Occipital lobe (tissue), 3 donors: ENCODE measurements at places on chromosomes 1 and 21.

GRCh38 chr1:119652587-119652986 is 4.5 kb upstream of the ZNF697 start:
- no peak for DNase-seq

DNA sequence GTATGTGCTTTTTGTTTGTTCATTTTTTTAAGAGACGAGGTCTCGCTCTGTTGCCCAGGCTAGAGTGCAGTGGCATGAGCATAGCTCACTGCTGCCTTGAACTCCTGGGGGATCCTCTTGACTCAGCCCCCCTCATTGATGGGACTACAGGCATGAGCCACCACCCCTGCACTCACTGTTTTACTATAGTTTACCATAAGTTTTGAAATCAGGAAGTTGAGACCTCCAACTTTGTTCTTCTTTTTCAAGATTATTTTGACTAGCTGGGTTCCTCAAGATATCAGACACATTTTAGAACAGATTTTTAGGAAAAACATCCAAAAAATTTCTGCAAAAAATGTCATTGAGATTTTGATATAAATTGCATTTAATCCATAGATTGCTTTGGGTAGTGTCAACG is 120.4 kb upstream of the FGGY start:
- no peak for DNase-seq

- DNase-seq: no peak
Observed at GRCh38 chr1:87986130-87986866, 657.6 kb downstream of the LMO4 start.

DNA sequence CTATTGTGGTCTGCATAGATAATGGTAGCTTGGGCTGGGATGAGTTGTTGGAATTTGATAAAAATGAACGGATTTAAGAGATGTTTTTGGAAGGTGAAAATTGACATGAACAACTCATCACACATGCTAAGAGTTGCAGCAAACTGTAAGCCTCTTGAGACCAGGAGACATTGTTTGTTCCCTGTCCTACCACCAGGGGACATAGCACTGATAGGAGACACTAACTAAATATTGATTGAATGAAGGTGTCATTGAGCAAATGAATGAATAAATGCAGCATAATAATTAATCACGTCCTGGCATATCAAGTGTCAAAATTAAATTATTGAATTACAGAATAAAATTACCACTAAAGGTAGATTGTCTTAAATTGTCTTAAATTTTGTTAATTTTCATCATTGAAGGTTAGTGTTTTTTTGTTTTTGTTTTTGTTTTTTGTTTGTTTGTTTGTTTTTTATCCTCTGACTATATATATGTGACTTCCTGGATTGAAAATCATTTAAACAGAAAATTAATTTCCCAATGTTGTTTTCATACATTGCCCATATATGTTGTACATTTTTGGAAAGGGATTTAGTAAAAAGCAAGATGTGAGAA is 285.3 kb upstream of the C1orf105 start:
- no peak for DNase-seq

GRCh38 chr1:22662318-22662717 is 9.3 kb downstream of the C1QB start:
- DNase-seq: no peak

- no peak for DNase-seq
Observed at GRCh38 chr1:214658785-214659184, 55.8 kb downstream of the CENPF start.

DNA sequence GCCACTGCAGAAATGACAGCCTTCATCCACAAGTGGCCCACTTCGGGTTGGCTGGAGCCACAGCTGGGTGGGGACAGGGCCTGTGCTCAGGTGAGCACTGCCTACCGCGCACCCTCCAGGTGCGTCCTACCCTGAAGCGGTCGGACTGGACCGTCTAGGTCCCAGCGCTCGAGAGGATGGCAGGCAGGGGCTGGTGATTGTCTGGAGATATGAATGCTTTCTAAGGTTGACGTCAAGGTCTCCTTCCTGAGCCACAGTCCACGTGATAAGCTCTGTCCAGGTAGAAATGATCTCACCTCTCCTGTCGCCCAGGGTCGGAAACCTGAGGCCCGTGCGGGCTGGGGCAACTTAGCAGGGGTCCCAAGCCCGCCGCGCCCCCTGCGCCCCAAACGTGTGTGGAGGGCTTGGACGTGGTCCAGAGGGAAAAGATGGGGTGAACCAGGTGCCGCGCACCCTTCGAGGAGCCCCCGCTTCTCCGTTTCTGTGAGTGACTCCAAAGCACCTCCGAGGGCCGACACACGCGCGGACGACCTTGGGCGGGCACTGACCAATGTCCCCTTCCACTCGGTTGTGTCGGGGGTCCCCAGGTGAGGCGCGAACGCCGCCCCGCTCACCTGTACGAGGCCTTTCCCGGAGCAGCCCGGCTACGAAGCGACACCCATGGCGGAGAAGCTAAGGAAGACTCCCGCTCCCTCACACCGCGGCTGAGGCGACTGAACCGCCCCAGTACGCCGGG is 853 bp upstream of the DOP1B start:
- DNase-seq: no peak

GRCh38 chr1:46285730-46286477 is 17.5 kb downstream of the LRRC41 start:
- DNase-seq: no peak

DNA sequence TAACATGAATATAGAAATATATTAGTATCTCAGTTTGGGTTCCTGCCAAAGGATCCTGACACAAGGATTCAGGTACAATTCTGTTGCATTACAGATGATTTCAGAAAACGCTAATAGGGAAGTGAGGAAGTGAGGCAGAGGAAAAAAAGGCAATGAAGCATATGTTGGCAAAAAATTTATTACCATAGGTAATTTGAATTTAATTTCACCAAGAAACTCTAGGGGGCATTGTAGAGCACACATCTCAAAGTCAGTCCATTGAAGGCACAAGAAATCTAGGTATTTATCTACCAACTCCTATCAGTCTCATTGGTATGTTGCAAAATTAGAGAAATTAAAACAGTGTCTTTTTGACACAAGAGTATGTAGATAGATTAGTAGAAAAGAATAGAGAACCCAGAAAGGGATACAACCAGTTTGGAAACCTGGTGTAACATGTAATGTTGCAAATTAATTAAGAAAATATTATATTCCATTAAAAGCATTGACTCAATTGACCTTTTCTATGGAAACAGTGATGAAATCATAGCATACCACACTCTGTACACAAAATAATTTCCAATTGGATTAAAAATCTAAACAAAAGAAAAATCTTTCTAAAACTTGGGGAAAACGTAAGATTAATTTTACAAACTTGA is 104.9 kb upstream of the SNX7 start:
- no peak for DNase-seq

- DNase-seq: no peak
Observed at GRCh38 chr21:22351076-22351475, 1352.9 kb downstream of the NCAM2 start.

DNA sequence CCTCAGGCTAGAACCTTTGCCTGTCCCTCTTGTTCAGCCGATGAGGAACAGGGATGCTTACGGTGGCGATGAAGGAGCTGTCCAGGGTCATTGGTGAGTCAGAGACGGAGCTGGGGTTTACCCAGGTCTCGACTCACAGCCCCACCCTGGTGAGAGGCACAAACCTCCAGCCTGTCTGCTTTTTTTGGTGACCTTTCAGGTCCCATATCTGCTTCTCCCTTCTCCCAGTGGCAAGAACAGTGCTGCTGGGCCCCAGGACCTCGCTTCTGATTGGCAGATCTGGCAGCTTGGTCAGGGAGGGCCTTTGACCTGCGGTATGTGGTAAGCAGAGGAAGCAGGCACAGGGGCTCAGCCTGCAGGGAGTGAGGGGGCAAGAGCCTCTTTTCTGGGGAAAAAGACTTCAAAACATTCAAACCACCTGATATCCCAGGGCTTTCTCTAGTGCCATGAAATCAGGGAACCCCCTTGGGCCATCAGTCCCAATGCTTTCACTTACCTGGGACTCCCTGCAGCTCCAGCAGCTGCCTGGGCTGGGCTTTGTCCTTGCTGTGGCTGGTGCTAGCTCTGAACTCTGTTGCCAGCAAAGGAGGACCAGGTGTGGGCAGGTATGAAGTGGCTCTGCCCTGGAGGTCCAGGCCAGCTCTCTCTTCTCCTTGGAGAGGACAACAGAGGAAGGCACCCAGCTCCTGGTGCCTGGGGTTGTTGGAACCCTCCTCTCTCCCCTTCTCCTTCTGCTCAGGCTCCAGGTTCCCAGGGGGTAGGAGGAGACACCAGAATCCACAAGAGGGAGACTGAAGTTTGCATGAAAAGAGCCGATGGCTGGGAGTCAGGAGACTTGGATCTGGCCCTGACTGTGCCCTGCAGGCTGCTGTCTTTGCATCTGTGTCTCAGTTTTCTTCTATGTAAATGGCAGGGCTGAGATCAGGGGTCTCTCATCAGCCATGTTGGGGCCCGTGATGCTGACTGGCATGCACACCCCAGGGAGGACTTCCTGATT is 41.4 kb downstream of the TRIM62 start:
- DNase-seq: no peak

DNA sequence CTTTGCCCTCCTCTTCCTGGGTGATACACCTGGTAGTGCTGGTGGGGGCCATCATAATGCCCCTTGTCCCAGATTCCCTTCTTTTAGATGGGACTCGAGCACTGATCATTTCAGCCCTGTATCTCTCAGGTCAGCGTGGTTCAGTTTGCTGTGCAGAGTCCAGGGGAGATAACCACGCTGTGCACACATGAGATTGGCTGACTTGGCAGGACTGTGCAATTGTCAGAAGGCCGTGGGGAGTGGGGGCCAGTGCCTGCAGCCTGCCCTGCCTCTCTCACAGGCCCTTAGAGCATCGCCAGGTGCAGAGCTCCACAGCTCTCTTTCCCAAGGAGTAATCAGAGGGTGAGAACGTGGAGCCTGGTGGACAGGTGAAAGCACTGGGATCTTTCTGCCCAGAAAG is 15.2 kb downstream of the EPHX1 start:
- DNase-seq: no peak

DNA sequence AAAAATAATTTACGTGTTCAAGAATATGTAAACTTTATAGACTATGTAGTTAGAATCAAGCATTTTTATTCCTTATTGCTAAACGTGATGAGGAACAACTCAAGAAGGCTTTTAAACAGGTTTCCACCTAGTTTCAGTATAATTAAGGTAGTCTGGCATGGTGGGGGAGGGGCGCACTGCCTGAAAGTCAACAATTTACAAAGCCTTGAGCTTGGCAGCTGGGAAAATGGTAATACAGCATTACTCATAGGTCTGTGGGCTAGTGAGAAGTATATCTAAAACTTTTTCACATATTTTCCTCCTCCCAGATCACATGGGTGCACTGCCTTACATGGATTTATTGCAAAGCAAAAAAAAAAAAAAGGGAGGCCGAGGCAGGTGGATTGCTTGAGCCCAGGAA is 75.2 kb downstream of the EVI5 start:
- no peak for DNase-seq

DNA sequence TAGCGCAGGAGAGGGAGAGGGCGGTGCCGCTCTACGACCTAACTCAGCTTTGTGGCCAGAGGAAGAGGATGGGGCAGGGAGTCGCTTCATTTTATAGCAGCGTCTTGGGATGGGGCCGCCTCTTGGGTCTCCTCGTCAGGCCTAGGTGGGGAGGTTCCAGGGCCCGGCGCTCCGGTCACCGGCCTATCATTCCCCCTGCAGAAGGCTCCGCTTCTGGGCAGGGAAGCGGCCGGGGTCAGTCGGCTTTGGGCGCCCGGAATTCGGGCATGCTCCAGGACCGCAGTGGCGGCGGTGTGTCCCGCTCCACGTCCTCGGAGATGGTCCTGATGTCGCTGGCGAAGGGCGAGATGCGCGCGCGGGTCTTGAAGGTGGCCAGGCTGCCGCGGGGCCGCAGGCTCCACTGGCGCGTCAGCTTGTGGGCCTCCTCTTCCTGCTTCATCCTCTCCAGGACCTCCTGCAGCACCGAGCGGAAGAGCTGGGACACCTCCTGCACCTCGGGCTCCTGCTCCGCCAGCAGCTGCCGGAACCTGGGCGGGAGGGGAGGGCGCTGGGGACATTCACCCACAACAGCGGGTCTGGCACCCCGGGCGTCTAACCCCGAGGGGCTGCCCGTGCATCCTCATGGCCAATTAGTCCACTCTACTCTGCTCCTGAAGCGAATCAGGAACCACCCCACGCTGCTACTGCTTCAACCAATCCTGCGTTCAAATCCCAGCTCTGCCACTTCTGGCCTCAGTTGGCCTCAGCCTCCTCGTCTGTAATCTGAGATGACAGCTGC is 13.0 kb downstream of the RD3 start:
- no peak for DNase-seq

DNA sequence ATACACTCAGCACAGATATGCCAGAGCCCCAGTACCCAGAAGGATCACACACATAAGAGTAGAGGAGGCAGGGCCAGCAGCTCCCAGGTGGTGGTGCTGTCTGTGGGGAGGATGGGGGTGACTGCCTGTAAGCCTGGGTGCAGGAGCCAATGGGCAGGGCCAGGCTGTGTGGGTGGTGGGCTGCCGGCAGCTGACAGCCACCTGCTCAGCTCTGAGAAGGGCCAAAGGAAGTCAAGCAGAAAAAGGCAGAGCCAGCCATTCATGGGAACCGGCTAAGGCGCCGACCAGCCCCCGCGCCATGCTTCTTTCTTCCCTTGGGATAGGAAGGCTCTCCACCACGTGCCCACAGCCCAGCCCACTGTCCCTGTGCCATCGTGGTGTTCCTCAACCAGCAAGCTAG is 14.1 kb downstream of the PIK3C2B start:
- DNase-seq: no peak

DNA sequence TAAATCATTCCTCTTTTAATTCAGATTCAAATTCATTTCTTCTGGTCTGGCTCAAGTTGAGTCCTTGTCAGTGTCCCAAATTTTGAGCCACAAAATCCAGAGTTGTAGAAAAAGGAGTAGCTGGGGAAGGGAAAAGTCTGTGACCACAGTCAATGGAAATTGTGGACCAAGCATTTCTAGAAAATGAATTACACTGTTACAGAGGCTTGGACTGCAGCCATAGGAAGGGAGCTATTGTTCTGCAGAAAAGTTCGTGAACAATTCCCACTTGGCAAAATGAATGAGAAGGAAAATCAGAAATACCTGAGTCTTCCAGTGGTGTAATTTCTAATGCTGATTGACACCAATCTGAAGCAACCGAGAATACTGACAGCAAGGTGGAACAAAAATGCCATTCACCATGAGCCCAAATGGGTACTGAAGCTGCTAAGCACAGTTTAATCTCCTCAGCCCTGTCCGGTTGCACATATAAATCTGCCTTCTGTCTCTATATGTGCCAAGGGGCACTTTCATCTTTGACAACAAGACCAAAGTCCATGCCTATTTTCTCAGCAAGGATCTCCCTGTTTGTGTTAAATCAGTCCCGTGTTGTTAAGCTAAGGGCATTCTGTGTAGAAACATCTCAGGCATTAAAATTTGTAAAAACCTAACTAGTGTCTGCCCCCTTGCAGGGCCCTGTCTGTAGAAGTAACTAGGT is 51.3 kb downstream of the TEX35 start:
- no peak for DNase-seq

DNA sequence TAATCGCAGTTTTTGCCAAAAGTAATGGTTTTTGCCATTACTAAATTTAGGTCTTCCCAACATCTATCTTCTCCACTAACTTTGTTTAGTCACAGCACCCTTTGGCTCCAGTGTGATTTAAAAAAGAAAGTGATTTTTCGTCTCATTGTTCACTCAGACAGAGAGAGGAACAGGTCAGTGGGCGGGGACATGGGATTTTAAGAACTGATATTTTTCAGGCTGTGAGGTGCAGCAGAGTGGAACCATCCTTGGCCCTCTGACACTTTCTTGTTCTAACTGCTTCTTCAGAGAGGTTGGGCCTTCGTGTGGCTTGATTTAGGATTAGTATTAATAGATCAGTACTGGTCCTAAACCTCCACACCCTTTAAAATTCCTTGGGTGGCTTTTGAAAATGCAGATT is 38.8 kb downstream of the CASQ2 start:
- no peak for DNase-seq

GRCh38 chr1:192633533-192634253 is 2.3 kb upstream of the RGS13 start:
- DNase-seq: no peak

GRCh38 chr1:226974544-226975258 is 34.6 kb downstream of the COQ8A start:
- no peak for DNase-seq
